ENCODE measurements at places on chromosomes 5 and 9.

DNA sequence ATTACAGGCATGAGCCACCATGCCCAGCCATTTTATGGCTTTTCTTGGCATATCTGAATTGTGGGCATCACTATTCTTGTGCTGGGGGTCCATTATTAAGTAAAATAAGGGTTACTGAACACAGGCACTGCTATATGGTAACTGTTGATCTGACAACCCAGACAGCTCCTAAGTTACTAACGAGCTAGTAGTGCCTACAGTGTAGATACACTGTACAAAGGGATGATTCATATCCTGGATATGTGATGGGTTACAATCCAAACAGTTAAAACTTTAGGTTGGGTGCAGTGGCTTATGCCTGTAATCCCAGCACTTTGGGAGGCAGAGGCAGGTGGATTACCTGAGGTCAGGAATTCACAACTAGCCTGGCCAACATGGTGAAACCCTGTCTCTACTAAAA lies 4.3 kb downstream of the CD14 start:
- DNase-seq = no peak

GRCh38 chr5:59790376-59790775 lies 103.2 kb downstream of the PDE4D start:
- DNase-seq = no peak

- DNase-seq = no peak
These were observed at the start of gene PCDHB16 for GRCh38 chr5:141182248-141182647. Gene PCDHB16 (plus strand): TSS chr5:141182387. CDS start chr5:141182560, 173 bp downstream.

DNA sequence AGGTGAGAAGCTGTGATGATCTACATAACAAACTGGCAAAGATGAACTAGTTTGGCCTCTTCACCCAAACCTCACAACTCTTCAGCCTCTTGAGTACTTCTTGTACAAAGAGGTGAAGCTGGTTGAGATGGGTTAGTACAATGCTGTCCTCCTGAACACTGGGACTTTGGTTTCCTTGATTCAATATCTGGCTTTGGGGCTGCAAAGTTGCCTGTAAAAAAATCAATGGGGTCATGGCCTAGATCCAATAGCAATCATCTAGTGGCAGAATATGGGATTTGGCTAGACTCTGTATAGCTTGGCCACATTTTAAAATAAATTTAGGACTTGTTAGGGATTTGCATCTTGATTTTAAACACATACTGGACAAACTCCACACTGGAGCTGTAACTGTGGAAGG lies 179.1 kb downstream of the ADAMTS12 start:
- DNase-seq = no peak

DNA sequence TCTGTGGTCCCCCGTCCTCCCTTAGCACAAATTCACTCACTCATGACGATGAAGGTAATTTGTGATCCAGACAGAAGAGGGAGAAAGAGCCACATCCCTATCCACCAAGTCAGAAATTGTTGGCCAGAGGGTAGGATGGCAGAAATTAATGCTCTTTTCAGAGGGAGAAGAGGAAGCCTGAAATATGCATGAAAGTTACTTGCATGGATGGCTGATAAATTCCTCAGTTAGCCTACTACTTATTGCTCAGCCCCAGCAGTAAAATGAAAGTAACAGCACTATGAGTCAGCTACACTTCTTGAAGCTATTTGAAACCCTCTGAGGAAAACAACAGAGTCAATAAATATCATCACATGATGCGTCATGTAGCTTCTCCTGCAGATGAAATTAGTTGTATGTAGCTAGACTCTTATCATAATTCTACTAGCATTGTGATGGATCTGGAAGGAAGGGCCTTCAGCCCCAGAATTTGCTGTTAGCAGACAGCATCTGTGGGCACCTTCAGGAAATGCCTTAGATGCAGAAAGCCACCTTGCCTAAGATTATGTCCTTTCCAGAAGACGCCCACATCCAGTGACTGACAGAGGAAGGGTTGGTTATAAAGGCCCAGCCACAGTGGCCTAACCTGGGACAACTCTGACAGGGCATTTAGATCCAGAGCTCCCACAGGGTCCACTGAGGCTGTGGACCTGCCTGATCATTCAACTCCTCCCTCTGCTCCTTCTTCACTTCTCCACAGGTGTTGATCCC lies 81.2 kb upstream of the CCDC112 start:
- no peak for DNase-seq

GRCh38 chr9:109276469-109277440 lies 44.1 kb downstream of the EPB41L4B start:
- no peak for DNase-seq

Measured in GM12892 (cell line).